ENCODE measurements at places on chromosomes 5 and 9.

- no peak for DNase-seq
Measured at GRCh38 chr5:44294516-44294915, 94.7 kb downstream of the FGF10 start.

DNA sequence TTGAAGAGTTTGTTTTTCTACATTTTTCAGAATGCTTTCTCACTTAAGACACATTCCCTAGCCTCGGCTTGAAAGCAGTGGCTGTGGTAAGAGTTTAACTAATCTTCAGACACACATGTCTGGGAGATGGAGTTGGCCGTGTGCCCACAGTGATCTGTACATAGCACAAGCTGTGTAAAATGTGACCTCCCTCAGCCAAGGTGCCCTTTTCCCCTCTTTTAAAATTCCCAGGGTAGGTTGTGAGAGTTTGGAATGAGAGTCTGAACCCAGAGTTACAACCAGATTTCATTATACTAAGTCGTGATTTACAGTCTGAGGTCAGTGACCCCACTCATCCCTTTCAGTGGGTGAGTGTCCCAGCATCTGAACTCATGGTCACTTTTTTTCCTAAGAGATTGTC is 230.4 kb downstream of the DOCK8 start:
- DNase-seq: no peak

GRCh38 chr9:84670138-84671041 is 861 bp downstream of the NTRK2 start:
- no peak for DNase-seq

- no peak for DNase-seq
Measured at GRCh38 chr5:110854200-110854599, 115.4 kb downstream of the SLC25A46 start.

- no peak for DNase-seq
Measured at GRCh38 chr5:61186634-61187033, 24.4 kb upstream of the SMIM15 start.

- no peak for DNase-seq
Measured at GRCh38 chr5:156274453-156274852, 52.5 kb upstream of the SGCD start.

- DNase-seq: no peak
Measured at GRCh38 chr5:15459200-15459599, 40.8 kb upstream of the FBXL7 start.

DNA sequence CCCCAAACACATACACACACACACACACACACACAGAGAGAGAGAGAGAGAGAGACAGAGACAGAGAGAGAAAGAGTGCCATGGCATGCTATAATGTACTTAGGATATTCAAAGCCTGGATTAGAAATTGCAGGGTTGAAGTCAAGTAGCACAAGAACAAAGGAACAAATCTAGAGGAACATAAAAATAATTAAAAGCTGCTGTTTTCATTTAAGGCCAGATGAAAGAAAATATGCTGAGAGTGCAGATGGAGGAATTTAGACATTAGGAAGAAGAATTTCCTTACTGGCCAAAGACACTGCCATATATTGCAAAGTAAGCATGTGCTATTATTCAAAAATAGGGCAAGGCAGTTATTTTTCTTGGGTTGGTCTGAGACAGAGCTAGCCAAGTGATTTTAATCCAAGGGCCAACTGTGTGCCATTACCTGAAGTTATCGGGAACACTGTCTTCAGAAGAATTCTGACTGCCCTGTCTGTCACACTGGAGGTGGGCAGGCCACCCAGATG is 31.7 kb downstream of the HSD17B3 start:
- DNase-seq: no peak

Data from stimulated activated CD4-positive, alpha-beta T cell treated with anti-CD3 and anti-CD28 coated beads, TNF-alpha, amount 100 ng/mL, for 48 hours (primary cell).